ENCODE measurements at places on chromosomes 2 and 18. TPM values are rescaled to one million over a fixed set of nuclear protein-coding genes. Genes with fewer than 3 reads are reported as not detected.

MC2R gene
- total RNA-seq = not detected

CBLN2 gene
- not detected for total RNA-seq

KCNIP3 gene
- 0.29 TPM for total RNA-seq

- no peak for DNase-seq
Measured at GRCh38 chr2:147173189-147173581, 671.6 kb upstream of the ACVR2A start.

DNA sequence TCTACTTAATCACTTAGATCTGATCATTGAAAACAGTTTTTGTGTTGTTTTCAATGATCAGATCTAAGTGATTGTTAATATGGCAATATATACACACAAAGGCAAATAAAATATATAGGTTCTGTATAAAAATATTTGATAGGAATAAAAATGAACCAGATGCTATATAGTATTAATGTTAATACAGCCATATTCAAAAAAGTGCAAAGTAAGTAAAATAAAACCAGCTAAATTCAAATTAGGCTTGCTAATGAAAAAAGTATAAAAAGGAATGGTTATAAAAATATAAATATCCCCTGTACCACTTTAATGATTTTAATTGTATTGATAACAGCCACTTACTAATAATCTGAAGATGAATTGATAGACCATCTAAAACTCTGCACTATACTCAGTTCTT is 38.4 kb downstream of the VPS54 start:
- no peak for DNase-seq

- no peak for DNase-seq
Measured at GRCh38 chr2:177984749-177985148, 87.8 kb downstream of the PDE11A start.

GRCh38 chr2:85436836-85437487 is 18.4 kb downstream of the SH2D6 start:
- DNase-seq = peak; percentile 77

DNA sequence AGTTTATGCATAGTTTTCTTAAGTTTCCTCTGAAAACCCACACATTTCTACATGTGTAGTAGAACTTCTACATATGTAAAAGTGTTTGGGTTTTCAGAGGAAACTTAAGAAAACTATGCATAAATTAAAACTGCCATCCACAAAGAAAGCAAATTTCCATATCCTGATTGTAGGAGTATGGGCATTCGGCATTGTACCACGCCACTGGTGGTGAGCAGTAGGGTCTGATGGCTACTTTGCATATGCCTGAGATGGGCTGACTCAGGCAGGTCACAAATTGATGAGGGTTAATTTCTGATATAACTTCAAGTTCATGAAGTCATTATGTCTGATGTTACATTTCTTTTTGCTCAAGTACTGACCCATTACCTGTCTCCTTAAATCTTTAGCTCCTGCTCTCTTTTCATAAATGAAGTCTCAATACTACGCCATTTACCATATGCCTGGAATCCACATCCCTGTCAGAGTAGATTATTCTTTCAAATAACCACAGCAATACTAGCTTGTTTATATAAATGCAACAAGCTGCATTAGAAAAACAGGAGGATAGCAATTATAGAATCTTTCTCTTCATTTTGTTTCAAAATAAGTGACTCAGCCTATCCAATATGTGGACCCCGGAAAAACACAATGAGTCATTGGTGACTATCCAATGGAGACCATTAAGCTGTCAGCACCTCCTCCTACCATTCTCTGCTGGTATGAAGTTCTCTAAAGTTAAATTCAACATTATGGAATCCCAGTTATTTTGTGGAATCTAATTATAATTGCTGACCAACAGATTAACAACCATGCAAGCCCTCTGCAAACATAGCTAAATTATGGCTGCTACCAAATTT is 355.2 kb upstream of the UBE2E3 start:
- DNase-seq = peak; percentile 38

DNA sequence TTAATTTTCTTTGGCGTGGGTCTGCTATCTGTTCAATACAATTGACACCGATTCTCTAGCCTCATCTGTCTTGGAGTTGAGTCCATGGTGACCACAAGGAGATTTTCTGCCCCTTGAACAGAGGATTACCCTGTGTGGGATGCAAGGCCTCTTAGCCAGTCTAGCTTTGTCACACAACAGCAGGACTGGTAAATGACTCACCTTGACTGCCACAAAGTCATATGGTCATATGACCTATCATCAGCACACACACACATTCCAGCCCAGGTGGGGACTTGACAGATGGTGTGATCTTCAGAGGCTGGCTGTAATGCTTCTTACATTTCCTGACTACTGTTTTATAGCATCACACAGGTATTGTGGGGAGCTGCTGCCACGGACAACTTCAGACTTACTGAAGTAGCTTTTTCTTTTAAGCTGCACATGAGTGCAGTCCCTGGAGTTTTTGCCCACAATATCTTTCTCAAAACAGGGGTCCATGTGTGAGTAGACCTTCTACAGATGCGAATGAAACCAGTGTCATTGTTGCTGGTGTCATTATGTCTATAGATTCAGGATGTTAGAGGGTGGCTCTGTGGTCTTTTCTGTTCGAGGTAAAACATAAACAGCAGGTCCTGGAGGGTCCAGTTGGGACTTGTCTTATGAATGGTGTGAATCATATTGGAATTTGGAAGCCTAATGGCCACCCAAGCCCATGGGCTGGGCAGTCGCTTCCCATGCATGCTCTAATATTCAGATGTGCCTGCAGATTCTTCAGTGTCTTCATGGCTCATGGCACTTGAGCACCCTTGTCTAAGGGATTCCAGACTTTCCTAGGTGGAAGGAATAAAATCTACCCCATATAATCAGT is 18.6 kb upstream of the ACOXL start:
- DNase-seq = no peak

GRCh38 chr2:134493797-134494196 is 225.0 kb downstream of the TMEM163 start:
- DNase-seq = no peak
